Esophagus muscularis mucosa (tissue), 4 donors: ENCODE measurements at places on chromosomes 3 and 15. TPM values are rescaled to one million over a fixed set of nuclear protein-coding genes. Genes with fewer than 3 reads are reported as not detected.

CDCP1 gene
- total RNA-seq: 1.3 TPM

DNA sequence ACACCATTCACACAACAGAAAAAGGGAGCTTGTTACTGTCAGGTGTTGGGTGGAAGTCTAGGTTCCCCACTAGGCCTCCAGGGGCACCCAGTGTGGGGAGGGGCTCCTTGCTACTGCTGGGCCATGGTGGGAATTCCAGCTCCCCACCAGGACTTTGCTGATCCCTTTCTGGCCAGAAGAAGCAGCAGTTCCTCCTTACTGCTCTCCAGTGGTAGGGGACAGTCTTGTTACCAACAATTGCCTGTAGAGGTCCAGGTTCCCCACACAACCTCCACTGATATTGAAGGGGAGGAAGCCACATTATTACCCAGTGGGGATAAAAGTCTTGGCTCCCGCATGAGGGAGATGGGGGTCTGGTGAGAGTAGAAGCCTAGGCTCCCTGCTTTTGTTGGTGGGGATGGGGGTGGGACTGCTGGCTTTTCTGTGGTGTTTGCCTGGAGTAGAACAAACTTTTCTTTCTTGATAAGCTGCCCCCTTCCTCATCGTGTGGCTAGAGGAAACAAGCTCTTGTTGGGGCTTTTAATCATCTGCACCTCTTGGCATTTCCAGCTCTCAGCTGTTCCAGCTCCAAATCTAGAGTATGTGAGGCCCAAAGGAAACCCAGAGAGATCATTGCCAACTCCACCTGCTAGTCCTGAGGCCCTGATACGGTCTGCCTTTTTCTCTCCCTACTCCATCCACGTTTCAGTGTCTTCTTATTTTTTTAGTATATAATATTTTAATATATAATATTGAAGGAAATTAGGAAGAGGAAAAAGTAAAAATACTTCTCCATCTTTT lies 824.2 kb downstream of the AGBL1 start:
- DNase-seq: no peak

SEMA3B gene
- 37.4 TPM for total RNA-seq

- no peak for DNase-seq
These were observed 9.2 kb downstream of the NBEAL2 start for GRCh38 chr3:46988616-46989015.

GRCh38 chr3:125186800-125187598 lies 25.5 kb downstream of the SLC12A8 start:
- no peak for DNase-seq

DNA sequence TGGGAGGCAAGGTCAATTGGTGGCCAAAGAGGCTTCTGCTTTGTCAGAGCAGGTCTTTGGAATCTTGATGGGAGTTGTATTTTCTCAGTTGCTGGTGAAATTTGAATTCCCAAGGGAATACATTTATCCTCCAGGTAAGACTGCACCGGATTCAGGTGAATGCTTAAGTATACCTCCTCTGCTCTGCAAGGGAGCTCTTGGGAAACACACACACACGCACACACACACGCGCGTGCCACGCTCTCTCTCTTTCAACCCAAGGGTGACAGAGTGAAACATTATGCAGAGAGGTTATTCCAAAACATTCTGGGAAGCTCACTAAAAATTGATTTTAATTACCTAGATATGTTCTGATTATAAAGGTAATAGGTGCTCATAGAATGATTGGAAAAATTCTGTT lies 33.7 kb downstream of the ST6GAL1 start:
- DNase-seq: no peak

DNA sequence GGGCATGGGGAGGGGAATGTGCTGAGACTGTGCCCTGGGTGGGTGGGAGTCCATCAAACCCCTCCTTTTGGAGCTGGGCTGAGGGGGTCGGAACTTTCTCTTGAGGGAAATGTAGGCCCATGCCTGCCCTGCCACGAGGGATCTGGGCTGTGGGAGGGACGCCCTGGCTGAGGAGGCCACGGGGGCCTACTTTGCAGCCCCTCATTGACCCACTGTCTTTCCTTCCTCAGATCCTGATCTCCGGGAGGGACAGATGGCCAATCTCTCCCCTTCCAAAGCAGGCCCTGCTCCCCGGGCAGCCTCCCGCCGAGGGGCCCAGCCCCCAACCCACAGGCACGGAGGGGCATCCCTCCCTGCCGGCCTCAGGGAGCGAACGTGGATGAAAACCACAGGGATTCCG lies 25.3 kb downstream of the LOXL1 start:
- DNase-seq: no peak

DNA sequence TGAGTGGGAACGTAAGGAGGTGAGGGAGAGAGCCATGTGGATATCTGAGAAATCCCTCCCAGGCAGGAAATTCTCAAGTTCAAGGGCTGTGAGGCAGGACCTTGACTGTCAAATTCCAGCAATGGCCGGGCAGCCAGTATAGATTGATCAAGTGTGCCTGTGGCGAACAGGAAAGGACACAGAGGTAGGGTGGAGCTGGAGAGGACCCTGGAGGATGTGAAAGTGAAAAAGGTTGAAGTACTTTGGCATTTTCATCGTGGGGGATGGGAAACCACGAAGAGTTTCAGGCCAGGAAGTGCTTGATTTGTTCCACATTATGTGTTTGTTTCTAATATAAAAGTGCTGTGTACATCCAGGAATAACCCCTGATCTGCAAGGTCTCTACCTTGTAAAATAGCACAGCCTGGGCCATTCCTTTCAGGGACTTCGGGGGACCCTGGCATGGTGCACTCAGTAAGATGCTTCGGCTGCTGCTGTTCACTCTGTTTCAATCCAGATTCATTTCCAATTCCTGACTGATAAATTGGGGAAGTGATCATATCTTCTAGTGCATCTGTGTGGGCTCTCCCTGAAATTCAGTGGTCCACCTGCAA lies 156.6 kb downstream of the MCTP2 start:
- no peak for DNase-seq

DNA sequence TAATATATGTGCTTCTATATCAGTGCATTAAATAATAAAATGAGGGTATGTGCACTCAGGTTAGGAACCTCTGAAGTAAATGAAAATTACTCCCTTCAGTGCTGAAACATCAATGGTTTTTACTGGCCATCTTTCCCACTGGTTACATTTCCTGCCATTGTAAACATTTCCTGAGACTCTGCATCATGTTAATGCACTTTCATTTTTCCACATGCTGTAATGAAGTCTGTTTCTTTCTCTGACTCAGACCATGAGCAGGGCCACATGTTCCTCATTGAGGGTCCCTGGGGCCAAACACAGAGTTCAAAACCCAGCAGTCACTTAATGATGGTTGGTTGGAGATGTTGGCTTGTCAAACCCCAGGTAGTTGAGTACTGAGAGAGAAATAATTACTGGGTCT lies 15.3 kb downstream of the FAM3D start:
- no peak for DNase-seq

CD86 gene
- 7.5 TPM for total RNA-seq

RLBP1 gene
- 0.52 TPM for total RNA-seq

DNA sequence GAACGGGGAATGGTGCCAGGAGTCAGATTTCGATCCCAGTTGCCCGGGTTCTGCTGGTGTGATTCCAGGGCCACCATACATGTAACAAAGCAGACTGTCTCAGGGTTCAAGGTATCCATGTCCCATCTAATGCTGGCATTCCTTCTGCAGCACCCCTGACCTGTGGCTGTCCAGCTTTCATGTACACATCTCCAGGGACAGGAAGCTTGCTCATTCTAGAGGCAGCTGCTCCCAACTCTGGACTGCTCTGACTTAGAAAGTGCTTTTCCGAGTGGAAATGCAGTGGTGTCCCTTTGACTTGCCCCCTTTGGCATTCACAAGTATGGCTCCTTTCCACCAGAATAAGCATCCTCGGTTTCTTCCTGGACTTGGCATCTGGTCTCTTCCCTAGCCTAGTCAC lies 30.9 kb downstream of the PML start:
- DNase-seq: no peak

C3orf22 gene
- total RNA-seq: not detected

GRCh38 chr3:148598619-148599018 lies 99.1 kb upstream of the AGTR1 start:
- DNase-seq: no peak

DNA sequence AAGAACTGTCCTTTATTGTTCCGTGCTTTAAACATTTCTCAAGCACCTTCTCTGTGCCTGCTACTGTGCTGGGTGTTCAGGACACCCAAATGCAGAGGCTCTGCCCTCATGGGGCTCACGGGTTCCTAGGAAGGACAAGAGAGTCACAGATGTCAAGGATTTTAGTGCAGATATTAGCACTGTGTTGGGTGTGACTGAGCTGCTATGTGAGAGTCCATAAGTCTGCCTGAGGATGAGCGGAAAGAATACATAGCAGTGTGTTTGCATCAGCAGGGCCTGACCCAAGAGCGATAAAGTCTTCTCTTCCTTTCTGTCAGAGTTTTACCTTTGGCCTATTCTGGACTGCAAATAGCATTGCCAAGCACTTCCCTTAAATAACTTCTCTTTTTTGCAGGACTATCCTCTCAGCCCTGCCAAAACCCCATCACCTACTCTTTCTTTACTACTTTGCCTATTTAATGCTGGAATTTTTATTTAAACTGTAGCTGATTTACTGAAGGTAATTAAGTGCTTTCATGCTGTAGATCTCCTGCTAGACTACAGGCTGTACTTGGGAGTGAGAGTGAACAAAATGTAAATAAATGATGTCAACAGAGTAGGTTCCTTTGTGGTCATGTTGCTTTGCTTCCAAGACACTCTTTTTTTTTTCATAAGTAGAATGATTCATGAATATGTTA lies 459.4 kb upstream of the TPRG1 start:
- DNase-seq: no peak

DNA sequence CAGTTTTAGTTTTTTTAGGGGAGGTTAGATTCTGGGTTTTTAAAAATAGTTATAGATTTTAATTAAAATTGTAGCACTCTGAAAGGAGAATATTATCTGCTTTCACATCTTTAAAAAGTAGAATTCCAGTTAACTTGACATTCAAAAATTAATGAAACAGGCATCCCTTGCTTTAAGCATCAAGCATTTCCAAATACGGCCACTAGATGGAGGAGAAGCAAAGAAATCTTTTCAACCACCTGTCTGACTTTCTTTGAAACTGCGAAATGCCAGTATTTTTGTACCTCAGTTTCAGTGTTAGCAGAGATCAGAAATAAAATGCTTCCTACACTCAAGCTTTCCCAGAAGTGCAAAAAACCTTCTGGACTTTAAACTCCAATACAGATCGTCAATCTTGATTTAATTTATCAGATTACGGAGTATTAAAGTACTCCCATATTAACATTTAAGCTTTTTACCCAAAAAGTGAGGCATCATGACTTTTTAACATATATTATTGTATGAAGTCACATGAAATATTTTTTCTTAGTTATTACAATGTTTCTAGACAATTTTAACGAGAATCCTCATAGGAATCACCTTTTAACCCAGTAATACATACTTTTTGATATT lies 153.3 kb downstream of the P3H2 start:
- no peak for DNase-seq

- no peak for DNase-seq
These were observed 15.0 kb downstream of the UACA start for GRCh38 chr15:70748281-70748747.

LRRN1 gene
- 4.6 TPM for total RNA-seq

DNA sequence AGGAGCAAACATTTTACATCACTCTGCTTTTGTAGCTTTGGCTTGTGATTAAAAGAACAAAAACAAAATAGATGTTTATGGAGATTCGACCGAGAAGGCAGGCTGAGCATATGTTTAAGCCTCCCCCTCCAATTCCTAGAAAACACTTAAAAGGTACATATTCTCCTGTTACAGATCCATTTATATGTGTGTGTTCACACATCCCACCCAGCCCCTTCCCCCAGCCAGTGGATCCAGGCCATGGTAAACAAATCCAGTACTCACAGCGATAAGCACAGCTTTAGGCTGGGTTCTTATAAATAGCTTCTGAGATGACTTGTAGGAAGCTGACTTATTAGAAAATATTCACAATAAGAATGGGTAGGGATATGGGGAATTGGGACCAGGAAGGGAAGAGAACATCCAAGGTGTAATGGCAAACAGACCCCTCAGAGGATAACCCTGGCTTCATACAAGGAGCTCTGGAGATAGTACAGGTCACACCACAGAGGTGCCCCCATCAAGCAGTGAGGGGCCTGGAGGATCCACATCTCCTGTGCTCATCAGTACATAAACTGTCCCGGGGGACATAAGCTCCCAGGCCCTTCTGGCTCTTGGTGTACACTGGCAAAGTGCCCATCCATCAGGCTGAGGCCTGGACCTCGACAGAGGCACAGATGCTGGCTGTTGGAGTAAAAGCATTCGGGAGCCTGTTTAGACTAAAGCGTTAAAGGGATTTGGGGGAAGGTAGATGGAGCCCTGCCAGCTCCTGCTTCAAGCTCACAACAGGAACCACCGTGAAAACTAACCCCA lies 70.0 kb upstream of the UBE2E1 start:
- no peak for DNase-seq

MFGE8 gene
- total RNA-seq: 355 TPM

DNA sequence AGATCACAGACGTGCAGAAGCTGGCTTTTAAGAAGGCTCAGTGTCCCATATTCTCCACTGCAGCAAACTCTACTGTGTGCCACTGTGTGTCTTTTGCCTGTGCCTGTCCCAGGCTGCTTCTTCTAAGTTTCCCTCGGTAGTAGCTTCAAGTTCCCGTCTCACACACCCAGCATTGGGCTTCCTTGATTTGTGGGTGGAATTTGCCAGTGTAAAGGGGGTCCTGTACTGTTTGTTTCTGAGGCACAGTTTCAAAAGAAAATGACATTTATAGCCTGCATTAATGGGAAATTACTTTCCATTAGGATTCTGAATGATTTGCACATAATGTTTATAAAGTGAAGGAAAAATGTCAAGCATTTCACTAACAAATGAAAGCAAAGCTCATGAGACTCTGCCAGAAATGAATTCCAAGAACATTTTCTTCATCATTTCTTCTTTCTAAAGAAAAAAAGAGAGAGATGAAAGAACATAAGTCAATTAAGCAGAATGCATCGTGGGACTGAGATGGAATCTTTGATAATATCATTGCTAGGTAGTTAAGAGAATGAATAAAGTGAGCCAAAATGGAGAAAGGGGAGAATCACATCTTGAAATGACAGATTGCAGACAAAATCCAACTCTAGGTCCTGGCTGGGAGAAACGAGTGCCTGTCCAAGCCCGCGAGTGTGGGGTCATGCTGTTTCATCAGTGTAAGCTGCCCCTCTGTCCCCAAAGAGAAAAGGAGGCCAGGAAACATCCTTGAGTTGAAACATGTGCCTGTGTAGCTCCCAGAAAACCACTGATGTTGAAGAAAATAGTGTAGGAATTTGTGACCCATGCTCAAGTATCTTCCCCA lies 48.6 kb upstream of the ADAMTSL3 start:
- peak; percentile 92 for DNase-seq

DNA sequence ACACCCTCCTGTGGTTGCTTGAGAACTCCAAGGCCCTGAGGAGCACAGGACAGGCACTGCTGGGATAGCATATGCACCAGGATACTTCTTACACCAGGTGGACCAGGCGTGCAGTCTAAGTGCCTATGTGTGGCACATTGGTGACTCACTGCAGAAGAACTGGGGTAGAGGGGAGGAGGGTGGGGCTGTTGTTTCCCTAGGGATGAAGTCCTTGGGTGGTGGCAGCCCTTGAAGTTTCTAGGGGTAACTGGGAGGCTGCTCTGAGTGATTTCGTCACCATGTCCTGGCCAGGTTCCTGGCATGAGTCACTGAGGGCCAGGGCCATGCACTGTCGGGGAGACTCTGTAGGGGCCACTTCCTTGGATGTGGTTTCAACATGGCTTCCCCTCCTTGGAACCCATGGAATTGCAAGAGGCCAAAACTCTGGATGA lies 15.9 kb downstream of the MYZAP start:
- DNase-seq: no peak
